CD4-positive, alpha-beta T cell treated with Interleukin-17A for 1 hour (primary cell): ENCODE measurements at places on chromosomes 7 and 10.

- no peak for DNase-seq
These were observed 31.9 kb downstream of the LCOR start for GRCh38 chr10:96863922-96864543.

DNA sequence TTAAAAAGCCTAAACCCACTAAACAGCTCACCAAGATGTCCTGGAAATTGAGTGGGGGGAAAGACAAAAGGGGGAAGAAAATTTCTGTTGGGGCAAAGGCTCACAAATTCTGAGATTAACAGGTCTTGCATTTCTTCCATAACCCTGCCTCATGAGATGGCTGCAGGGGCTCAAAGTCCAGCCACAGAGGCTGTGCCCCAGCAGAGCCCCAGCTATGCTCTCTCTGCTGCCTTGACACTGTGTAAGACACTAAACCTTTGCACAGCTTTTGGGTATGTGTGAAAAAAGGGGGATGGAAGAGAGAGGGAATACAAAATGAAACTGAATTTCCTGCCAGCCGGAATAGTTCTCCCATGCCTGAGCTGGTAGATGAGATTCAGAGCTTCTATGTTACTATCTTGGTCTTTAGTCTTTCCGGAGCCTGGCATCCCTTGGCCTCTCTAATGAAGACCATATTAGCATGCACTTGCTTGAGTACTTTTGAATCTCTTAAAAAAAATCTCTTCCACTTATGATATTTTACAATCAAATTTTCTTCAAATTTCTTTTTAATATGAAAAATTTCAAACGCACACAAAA, 240.0 kb upstream of the IMMP2L start:
- no peak for DNase-seq

DNA sequence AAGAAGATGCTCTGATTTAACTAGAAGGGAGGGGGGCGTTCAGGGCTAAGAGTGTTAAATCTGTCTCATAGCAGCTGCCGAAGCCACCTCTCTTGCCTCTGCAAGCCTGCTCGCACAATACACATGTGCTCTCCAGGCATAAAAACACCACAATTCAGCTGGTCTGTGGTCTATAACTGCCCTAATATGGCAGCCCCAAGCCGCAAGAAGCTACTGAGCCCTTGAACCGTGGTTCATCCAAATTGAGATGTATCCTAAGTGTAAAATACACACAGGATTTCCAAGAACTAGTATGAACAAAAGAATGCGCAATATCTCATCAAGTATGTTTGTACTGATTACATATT, 70.8 kb upstream of the FGFR2 start:
- DNase-seq: no peak

DNA sequence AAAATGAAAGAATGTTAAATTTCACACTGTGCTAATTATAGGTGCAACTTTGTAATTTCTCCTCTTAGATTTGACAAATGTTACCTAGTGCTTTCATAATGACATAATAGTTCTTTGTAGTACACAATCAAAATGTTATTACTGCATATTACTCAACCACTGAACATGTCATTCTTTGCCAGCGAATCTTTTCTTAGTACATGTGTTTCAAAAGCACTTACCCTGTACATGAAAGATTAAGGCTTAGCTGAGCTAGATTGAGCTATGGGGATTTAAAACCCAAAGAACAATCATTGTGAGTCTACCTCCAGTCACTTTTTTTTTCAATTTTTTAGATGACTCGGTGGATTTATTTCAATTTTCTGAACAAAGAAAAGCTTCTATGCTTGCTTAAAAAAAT, 123.5 kb upstream of the FERD3L start:
- no peak for DNase-seq

DNA sequence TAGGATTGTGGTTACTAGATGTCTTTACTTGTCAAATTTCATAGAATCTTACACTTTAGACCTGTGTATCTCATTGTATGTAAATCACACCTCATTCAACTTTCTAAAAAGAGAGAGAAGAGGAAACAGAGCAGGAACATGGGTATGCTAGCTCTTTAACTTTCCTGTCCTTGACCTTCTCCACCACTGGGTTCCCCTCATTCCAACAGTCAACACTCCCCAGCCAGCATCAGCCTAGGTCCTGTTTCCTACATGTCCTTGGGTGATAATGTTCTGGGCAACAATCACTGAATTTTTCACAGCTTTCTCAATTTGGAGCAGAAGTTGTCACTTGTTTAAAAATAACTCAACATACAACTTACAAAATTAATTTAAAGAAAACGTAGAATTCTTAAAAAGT, 9.2 kb upstream of the UNC5B start:
- no peak for DNase-seq

GRCh38 chr10:72043016-72043834, 45.1 kb downstream of the SPOCK2 start:
- DNase-seq: no peak

GRCh38 chr10:13594641-13595040, 7.9 kb downstream of the PRPF18 start:
- no peak for DNase-seq

DNA sequence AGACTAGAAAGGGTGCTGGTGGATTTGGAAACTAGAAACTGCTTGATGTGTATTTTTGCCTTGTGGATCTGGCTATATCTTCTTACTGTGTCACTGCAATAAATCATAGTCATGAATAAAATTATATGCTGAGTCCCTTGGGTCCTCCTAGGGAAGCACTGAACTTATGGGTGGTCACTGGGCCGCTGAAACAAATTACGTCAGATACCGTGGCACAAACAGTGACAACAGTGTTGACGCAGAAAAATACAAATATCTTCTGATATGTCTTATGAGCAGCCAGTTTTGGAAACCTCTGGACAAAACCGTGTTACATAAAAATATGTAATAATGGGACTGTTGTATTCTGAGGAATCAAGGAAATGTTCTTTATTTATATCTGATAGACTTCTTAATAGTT, 260.1 kb upstream of the SORCS1 start:
- DNase-seq: no peak

DNA sequence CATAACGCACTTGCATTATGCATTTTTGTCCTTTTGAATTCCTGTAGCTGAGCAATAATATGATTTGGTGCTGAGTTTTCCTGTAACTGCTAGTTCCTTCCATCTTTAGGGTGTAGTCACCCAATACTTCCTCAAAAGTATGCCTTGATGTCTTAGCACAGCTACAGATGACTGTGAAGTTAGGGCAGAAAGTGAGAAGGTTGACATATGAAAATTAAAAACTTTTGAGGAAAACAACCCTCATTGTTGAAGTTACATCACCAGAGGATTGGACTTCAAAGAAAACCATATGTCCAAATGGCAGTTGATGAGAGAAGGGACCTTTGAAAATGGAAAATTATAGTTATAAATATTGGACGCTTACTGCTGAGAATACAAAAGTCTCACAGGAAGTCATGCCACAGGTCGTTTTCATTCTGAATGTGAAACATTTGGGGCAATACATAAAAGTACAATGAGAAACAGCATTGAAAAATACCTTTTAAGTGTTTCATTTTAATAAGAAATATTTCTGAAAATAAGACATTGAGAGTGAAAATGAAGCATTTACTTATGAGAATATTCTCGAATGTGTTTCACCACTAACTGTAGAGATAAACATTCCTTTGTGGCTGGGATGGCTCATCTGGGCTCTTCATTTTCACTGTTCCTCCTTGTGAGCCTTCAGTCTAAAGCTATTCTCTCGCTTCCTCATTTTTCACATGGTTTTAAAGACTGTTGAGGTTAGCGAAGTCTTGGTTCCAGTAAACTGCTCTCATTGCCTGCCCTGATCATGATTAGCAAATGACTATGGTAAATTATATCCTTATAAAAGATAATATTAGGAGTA, 61.4 kb upstream of the NME8 start:
- DNase-seq: peak; percentile 1

- DNase-seq: no peak
These were observed 193.0 kb upstream of the C7orf33 start for GRCh38 chr7:148397551-148397950.

DNA sequence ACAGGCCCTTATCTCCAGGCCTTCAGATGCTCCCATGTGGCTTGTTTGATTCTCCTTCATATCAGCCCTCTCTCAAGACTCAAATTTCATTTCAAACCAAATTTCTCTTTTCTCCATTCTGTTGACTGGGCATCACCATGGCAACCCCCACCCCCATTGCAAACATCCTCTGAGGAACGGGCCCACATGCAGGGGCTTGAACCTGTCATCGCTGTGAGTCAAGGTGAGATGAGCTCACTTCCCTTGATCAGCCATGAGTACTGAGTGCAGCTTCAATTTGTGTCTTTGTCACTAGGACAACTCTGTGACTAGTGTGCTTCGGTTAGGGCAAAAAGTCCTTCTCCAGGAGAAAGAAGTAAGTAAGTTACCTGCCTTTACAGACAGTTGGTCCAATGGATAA, 41.9 kb downstream of the CALML3 start:
- no peak for DNase-seq

DNA sequence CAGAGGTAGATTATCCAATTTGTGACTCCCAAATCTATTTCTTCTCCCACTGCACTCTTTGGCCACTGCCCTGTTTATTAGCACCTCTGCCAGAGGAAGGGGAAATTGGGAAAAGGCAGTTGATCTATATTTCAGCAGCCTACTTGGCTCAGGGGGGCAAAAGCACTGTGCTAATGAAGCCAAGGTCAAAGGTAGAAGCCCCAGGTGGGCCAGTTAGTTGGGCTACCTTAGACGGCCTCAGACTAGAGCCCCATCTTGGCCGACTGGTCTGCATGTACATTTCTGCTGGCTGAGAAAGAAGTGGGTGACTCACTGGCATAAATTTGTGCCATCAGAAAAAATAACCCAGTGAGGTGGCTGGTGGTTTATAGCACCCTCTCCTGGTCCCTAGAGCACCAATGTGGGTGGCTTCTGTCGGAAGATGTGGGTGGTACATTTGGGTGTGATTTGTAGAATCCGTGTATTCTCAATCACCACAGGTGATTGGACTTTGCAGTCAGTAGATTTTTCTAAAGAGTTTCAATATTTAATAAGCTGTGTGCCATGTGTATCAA, 293.3 kb upstream of the MKI67 start:
- DNase-seq: no peak

DNA sequence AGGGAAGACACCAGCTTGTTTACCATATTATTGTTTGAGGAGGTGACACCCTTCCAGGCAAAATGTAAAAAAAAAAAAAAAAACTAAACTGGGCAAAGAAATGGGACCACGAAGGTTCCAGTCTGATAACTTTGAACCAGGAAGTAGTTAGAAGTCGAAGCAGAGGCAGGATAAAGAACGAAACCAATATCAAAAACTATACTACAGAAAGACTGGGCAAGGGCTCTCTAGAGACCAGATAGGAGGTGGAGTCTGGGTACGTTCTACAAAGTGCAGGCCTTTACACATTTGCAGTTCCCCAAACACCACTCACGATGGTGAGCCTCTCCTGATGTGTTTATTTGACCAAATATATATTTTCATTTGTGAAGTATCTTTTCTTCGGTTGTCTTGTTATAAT, 125.7 kb upstream of the CDK1 start:
- DNase-seq: no peak

- no peak for DNase-seq
These were observed 179.5 kb upstream of the PLXNA4 start for GRCh38 chr7:132755538-132756483.

GRCh38 chr7:3589752-3590151, 288.7 kb downstream of the SDK1 start:
- no peak for DNase-seq

DNA sequence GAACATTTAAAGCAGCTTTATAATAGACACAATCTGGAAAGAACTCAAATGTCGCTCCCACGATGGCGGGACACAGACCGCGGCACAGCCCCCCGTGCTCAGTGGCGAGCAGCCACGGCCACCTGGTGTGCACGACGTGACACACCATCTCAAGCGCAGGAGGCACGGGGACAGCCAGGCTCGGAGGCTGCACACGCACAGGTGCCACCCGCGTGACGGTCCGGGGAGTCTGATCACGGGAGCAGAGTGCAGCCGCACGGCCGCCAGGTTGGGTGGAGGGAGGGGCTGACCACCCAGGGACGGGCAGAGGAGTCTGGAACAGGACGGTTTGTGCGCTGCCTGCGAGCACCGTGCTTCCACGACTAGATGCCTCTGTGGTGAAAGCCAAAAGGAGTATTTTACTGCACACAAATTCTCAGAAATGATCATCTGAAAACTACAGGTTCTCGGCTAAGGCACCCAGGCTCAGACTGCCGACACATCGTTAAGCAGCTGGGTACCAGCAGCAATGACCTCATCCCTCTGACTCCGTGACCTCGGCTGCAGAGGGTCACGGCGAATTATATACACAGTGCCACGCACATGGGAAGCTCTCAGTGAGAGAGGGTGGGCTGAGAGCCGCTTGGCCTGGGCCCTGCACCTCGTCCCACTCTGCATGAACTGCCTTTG, 7.5 kb upstream of the GPER1 start:
- no peak for DNase-seq

GRCh38 chr7:101936223-101936610, 118.8 kb downstream of the CUX1 start:
- DNase-seq: no peak

GRCh38 chr10:111265341-111265740, 188.5 kb downstream of the ADRA2A start:
- no peak for DNase-seq

- no peak for DNase-seq
These were observed 27.0 kb downstream of the AOC1 start for GRCh38 chr7:150879345-150879744.

GRCh38 chr7:132577206-132578049, 1.2 kb upstream of the PLXNA4 start:
- DNase-seq: no peak

DNA sequence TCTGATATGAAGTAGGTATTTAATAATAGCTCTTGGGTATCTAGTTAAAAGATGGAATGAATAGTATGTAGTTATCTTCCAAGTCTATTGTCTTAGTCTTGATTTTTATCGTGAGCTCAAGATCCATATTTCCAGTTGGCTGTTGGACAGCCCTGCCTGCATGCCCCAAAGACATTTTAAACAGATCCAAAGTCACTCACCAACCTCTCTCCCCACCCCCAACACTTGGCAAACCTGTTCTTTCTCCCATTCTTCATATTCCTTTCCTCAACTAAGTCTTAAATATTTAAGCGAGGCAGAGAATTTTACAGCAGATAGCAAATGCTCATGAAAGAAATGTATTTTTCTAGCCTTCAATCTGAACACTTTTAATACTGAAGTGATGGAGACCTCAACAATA, 80.7 kb upstream of the PALS2 start:
- no peak for DNase-seq

DNA sequence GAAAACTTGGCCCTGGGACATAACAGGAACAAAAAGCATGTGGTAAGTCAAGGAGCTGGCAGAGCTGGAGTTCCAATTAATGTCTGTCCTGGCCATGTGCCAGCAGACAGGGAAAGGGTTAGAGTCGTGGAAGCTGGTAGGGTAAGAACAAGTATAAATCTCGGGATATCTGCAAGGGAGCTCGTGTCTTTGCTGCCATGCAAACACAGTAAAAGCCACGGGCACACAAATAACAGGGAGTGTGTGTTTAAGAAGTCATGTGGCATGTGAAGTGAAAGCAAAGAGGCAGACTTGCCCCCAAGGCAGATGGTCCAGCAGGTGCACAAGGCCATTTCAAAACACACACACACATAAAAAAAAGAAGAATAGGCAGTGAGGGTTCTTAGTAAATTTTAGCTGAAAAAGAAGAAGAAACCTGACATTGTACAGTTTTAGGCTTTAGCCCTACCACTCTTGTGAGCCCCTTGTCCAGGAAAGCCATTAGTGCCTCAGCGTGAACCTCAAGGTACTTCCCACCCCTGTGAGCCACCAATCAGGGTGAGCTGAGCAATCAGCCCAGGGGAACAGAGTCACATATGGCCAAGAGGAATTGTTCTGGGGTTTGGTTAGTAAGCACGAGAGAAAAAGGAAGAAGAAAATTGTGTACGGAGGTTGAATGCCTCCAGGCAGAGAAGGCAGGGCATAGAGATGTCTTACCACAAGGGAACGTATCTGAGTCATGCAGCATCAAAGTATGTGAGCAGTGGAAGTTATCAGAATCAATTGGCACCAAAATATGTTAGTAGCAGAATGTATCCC, 32.8 kb upstream of the ARHGAP12 start:
- peak; percentile 3 for DNase-seq
